ENCODE measurements at places on chromosomes 11 and 22.

DNA sequence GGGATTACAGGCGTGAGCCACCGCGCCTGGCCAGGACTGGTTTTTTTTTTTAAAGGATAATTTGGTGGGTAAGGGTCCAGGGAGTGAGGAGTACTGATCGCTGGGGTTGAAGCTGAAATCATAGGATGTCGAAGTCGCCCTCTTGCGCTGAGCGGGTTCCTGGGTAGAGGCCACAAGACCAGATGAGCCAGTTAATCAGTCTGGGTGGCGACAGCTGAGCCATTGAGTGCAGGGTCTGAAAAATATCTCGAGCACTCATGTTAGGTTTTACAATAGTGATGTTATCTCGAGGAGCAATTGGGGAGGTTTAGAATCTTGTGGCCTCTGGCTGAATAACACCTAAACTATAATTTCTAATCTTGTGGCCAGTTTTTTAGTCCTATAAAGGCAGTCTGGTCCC lies 7.8 kb downstream of the APOL5 start:
- DNase-seq = no peak

GRCh38 chr11:129701706-129702105 lies 113.9 kb upstream of the TMEM45B start:
- no peak for DNase-seq

- DNase-seq = no peak
These were observed 1.6 kb upstream of the IFITM1 start for GRCh38 chr11:312092-312816.

- no peak for DNase-seq
These were observed 28.6 kb upstream of the PANX2 start for GRCh38 chr22:50141891-50142363.

DNA sequence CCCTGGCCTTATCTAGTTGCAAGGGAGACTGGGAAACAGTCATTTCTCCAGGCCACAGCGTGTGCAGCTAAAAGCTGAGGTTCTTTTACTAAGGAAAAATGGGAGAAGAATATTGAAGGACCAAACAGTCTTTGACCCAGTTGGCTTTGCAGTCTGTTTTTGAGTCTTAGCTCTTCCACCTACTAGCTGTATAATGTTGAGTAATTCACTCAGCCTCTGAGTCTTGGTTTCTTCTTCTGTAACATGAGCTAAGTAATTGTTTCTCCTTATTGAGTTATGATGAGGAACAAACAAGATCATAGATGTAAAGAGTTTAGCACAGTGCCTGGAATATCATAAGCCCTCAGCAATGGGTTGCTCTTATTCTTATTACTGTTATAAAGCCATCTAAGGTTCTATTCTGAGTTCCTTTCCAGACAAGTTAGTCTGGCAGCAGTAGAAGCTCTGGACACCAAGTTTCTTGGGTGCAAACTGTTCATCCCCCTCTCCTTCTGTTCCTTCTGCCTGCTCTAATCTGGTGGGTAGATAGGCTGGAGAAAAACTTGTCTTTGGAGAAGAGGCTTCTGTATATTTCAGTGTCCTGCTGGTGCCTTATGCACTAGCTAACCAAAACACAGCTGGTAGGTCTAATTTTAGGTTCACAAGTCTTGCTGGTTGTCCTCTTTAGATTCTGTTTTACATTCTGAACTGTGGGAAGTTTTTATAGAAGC lies 13.5 kb downstream of the TRIM44 start:
- no peak for DNase-seq

DNA sequence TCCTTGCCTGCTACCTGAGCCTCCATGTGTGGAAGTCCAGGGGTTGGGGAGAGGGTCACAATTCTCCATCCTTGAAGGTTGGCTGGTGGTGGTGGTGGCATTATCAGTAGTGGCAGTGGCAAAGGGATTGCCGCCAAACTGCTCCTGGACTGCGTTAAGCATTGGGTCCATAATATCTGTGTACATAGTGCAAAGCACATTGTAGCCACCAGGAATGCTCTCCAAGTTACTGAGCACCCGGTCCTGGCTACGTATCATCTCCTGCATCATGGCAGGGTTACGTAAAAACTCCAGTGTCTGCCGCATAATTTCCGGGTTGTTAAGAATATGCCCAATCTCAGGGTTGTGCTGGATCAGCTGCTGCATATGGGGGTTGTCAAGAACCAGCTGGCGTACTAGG lies 1.2 kb downstream of the UBQLN3 start:
- no peak for DNase-seq

GRCh38 chr11:121714351-121714750 lies 261.6 kb upstream of the SORL1-AS1 start:
- DNase-seq = no peak

DNA sequence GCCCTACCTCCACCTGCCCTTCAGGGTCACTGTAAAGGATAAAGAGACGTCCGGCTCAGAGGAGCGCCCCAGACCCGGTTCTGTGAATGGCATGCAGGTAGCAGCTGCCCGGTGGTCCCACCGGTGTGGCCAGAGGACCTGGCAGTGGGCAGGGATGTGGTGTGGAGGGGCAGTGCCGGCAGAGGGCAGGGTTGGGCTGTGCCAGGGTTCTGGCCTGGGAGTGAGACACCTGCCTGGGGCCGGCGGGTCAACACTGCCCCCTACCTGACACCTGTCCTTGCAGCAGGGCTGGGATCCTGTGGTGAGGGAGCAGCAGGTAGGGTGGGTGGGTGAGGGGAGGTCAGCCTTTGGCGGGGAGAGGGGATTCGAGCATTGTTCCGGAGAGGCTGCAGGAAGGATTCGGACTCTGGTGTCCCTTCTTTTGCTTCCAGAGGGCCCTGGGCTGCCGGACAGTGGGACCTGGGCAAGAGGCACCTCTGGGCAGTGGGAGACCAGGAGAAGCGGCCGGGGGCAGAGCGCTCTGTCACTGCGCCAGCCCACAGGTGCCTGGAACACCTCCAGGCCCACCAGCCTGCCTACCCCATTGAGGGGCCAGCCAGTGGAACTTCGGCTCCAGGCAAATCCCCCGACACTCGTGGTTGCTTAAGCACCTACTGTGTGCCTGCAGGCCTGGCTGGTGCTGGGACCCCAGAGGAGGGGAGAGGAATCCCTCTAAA lies 1.6 kb upstream of the PHLDA2 start:
- DNase-seq = no peak

GRCh38 chr22:25012741-25013143 lies 60.2 kb downstream of the KIAA1671 start:
- DNase-seq = no peak

DNA sequence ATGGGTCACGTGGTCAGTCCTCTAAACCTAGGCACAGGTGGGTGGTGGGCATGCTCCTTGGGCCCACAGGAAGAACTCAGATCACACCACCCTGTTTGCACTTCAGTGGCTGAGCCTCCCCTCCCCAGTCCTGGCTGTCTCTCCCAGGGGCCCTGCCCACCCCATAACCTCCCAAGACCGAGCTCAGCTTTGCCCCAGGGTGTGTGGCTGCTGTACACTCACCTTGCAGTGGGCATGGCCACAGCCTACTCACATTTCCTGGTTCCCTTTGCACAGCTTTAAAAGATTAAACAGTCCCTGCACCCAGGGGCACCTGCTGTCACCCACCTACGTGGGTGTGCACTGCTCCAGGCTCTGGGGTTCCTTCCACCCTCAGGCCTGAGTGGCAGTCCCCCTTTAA lies 13.8 kb downstream of the TRIOBP start:
- no peak for DNase-seq

DNA sequence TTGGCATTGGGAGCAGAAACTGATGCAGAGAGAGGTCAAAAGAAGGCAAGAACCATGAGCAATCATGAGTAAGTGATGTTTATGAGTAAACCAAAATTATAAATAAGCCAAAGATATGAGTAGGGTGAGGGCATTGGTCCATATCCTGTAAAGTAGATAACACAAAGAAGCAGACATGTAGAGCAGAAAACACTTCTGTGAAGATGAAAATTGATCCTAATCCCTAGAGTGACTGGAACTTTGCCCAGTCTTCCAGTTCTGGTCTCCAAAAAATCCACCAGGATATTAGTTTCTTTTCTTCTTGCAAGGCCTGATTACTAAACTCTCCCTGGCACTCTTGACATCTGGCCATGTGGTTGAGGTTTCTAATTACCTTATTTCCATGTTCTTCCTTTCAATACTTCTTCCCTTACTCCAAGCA lies 13.7 kb upstream of the DRD2 start:
- no peak for DNase-seq

- DNase-seq = no peak
These were observed 1.7 kb downstream of the CHRM1 start for GRCh38 chr11:62919476-62919875.

- DNase-seq = no peak
These were observed 402.3 kb upstream of the NARS2 start for GRCh38 chr11:78977009-78977408.

DNA sequence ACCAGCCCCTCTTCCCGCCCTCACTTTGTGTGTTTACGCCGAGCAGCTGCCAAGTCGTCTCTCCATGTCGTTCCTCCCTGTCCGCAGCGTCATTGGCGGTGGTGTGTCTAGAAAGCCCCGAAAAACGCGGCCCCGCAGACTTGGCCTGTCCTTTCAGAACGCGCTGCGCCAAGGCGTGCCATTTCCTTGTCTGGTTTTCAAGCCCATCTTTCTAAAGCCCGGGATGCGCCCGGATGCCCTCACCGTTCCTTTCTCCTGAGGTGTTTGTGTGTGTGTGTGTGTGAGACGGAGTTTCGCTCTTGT lies 557 bp downstream of the MOV10L1 start:
- DNase-seq = no peak

GRCh38 chr11:119858288-119858687 lies 129.3 kb upstream of the NECTIN1 start:
- DNase-seq = no peak

DNA sequence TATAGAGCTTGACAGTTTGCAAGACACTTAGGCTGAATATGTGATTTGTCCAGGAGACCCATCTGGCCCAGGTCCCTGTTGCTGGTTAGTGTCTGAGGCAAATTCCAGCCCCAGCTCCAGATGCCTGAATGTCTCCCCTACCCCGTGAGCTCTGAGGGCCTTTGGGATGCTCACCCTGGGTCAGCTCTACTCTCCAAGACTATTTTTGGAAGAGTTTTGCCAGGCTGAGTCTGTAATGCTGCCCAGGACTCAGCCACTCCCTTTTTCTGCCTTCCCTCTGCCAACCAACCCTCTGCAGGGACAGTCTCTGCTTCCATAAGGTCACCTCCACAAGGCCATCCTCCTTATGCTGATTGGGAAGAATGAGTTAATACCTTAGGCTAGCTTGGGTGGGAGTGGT lies 66.3 kb downstream of the CABIN1 start:
- no peak for DNase-seq

DNA sequence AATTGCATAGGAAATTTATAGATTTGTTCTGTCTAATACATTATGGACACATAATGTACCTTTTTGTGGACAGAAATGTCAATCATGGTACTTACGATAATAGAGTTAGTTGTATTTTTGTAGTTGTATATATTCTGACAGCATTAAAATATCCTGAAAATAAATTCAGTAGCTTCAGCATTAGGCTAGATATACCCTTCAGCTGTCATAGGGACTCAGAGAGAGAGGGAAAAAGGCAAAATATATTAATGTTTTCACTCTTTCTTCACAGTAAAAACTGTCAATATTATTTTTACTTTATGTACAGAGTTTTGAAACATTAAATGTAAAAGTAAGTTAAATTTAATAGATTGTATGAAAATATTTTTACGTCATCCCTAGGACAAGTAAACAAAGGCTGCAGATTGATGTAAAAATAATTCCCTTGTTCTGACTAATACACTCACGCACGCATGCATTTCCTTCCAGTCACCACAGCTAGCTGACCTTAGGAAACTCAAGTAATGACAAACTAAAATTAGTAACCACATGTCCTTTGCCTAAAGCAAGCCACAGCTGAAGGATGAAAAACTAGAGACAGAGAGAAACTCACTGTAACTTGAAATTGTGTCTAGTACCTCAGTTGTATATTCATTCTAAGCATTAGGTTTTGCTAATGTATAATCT lies 104.7 kb upstream of the CARD18 start:
- DNase-seq = no peak

- no peak for DNase-seq
These were observed 281.6 kb downstream of the TBC1D22A start for GRCh38 chr22:47043835-47044721.

- DNase-seq = peak; percentile 40
These were observed 57.9 kb downstream of the SYTL2 start for GRCh38 chr11:85752890-85753581.

DNA sequence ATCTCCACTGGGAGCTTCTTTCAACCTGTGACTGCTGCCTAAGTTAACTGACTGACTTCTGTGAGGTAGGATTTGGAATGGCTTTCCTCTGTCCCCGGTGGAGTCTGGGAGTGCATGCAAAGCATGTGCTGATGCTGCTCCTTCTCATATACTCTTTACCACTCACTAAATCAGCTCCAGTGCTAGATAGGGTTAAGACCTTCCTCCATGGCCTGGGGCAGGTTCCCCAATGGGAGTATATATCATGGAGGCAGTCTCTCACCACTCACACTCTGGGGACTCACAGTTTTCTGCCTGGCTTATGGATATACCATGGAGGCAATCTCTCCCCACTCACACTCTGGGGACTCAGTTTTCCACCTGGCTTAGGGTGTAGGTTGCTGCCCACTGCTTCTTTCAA lies 10.1 kb upstream of the FANCF start:
- DNase-seq = no peak
